Common myeloid progenitor, CD34-positive (primary cell): ENCODE measurements at places on chromosomes 6 and 20.

GRCh38 chr6:41943456-41943855 lies 1.8 kb upstream of the CCND3 start:
- no peak for DNase-seq

GRCh38 chr6:109166673-109167072 lies 71.4 kb downstream of the CEP57L1 start:
- no peak for DNase-seq

DNA sequence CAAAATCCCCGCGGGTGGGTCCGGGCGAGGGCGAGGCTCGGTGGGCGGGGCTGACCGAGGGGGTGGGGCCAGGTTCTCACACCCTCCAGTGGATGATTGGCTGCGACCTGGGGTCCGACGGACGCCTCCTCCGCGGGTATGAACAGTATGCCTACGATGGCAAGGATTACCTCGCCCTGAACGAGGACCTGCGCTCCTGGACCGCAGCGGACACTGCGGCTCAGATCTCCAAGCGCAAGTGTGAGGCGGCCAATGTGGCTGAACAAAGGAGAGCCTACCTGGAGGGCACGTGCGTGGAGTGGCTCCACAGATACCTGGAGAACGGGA lies 809 bp downstream of the HLA-G start:
- peak; percentile 34 for DNase-seq

- no peak for DNase-seq
Measured at GRCh38 chr6:31610968-31611367, 4.1 kb upstream of the AIF1 start.

GRCh38 chr6:133243723-133244305 lies 2.7 kb downstream of the EYA4 start:
- peak; percentile 13 for DNase-seq

GRCh38 chr6:50822078-50822476 lies 3.4 kb downstream of the TFAP2B start:
- no peak for DNase-seq

DNA sequence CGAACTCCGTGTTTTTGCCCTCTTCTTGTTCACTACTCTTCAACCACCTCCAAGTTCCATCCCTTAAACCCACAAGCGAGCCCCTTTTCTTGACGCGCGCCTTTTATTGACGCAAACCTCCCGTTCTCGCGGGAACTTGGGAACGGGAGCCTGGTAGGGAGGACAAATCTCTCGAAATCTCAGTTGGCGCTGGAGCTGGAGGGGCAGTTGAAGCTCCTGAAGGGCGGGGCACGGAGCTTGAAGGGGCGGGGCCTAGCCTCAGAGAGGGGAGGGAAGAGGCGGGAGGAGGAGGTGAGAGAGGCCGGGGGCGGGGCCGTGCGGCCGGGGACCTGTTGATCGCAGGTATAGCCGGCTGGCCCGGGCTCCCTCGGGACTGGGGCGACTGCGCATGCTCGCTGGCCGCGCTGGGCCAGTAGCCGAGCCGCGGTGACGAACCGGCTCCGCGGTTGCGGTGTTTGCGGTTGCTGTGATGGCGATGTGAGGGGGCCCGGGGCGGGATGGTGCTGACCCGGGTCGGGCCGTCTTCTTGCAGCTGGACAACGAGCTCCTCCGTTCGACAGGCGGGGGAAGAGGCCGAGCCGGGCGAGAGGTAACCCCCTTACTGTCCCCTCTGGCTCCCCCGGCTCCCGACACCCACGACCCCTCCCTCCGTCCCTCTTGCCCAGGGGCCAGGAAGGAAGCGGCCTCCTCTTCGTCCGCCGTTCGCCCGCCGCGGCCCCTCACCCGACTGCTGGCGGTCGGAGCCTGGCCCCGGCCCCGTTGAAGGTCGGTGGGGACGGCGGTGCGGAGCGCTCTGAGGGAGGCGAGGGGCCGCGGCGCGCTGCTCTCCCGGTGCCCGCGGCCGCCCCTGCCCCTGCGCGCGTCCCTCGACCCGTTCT lies at the start of gene FAM135A:
TSS of gene FAM135A (plus strand) at position 395 of the 878 bp plus-strand sequence. CDS start 14,835 bp downstream, outside the sequence.
- DNase-seq: peak; percentile 99

DNA sequence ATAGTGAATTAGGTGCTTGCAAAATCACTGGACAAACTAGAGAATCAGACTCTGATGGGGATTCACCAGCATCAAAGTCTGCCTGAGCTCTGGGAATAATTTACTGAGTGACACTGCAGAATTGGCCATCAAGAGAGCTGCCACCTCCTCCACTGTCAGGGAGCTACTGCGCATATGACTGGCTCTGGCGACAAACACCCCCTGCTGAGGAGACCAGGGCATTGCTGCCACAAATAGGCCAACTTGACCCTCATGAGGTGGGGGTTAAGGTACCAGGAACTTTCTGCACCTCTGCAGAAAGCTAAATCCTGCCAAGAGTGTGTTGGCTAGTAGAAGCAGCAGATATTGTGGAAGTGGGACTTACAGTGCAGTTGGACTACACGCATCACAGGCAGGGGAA lies 88.0 kb downstream of the CDS2 start:
- no peak for DNase-seq

- no peak for DNase-seq
Measured at GRCh38 chr6:97014595-97014994, 90.1 kb downstream of the KLHL32 start.

DNA sequence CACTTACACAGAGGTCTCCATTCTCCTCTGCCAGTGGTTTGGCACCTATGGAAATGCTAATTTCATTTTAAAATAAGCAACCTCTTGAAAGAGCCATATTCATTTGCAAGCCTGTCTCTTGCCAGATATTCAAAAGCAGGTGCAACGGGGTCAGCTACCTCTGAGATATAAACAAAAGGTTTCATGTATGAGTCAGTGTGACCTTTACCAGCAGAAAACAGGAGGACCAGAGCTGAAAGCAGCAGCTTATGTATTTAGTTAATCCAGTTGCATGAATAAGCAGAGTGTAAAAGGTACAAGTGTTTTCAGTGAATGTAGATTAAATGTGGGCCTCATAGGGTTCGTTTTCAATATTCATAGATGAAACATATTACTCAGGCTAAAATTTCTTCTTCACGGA lies 56.0 kb downstream of the TENT5A start:
- no peak for DNase-seq

- peak; percentile 46 for DNase-seq
Measured at GRCh38 chr6:35691027-35691824, 2.5 kb upstream of the FKBP5 start.

DNA sequence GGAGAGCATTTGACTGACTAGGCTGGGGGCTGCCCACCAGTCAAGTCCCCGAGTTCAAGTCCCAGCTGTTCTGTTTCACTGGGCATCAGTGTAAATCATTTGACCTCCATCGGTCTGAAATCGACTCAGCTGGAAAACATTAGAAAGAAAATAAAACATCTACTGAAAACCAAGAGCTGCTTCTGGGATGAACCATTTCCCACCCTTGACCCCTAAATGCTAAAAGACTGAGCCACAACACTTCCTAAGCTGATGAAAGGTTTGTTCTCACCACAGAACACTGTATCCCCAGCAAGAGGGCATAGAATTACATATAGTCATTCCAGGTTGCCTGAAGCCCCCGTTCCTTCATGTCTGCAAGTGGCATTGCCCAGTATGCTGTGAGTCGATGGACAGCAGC lies 237.0 kb upstream of the TAB2 start:
- DNase-seq: no peak

DNA sequence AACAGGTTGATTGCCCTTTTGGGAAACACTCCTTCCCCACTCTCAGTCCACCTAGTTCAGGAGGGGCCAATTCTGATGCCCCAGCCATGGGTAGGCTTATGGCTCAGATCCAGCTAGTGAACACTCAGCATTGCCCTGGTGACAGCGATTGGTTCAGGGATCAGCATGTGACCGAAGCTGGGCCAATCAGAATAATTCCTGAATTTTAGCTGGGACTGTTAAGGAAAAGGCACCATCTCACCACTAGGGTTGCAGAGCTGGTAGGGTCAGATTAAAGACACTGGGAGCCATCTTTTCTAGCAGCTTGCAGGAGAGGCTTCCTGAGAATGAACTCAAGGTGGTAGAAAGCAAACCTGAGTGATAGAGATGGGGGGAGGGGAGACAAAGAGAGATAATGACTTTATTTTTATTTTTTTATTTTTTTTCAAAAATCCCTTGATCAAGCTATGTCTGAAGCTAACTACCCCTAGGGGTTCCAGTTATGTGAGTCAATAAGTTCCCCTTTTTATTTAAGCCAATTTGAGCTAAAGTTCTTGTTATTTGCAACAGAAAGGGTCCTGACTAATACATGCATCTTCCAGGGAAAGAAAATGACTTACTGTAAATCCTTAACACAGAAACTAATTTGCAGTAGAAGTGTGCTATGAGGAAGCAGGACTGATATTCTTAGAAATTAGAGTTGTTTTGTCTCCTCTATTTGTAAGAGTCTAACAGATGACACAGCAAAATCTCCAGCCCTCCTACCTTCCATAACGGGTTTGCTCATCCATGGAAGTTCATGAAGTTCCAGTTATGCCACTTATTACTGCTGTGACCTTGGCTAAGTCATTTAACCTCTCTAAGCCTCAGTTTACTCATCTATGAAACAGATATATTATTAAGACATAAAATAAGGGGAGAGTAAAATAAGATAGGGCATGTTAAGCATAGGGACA lies 44.7 kb downstream of the EYA2 start:
- no peak for DNase-seq

DNA sequence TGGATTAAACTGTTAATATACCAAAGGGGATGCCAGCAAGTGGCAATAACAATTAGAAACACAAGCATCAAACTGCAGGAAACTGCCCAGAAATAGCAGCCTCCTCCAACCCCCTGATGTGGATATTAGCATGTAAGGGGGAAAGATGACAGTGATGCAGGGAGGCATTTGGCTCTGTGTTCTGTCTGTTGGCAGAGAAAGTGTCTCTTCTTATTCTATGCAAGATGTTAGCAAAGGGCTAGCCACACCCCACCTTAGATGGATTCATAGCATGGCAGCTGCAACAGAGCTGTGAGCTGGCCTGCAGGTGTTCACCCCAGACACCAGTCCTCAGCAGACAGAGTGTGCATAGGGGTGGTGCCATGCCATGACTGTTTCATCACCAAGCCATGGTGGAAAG lies 38.0 kb downstream of the SCP2D1 start:
- no peak for DNase-seq

GRCh38 chr6:68126089-68126749 lies 508.9 kb upstream of the ADGRB3 start:
- no peak for DNase-seq

- no peak for DNase-seq
Measured at GRCh38 chr6:92777146-92777740, 642.1 kb downstream of the EPHA7 start.

DNA sequence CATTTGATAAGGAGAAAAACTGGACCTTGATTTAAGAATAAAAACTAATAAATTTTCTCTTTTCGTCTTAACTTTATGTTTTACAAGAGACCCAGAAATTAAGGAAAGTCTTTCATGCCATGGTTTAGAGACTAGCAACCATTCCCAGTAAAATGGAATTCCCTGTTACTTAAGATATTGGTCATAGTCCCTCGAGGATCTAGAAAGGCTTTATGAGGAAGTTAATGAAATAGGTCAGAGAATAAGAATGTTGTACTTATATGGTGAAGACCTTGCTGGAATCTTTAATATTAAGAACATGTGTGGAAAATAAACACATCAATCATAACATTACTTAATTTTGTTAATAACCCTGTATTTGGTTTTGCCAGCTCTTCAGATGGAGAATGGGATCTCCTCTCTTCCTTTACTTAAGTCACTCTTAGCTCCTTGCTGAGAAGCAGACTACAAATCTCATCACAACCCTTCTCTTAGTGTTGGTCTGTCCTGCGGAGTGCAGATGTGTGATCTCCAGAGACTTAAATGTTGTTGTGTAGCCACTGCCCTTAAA lies 382.9 kb downstream of the QKI start:
- no peak for DNase-seq

GRCh38 chr6:32932132-32932868 lies 8.5 kb downstream of the HLA-DMB start:
- DNase-seq: no peak

DNA sequence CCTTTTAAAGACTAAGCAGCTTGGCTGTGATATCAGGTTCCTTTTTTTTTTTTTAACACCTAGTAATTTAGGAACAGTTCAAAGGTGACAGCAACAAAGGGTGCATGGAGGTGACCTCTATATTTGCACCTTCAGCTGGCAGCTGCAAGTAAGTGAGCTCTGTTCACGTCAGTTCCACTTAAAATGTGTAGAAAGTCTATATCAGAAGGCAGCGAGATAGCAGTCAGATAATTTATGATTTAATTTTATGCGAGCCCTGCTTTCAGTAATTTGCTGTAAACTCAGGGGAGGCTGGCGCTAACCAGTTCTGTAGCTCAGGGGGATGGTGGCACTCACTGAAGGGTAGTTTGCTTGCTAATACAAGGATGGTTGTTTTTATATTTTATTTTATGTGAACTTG lies 602.8 kb upstream of the MMS22L start:
- no peak for DNase-seq

DNA sequence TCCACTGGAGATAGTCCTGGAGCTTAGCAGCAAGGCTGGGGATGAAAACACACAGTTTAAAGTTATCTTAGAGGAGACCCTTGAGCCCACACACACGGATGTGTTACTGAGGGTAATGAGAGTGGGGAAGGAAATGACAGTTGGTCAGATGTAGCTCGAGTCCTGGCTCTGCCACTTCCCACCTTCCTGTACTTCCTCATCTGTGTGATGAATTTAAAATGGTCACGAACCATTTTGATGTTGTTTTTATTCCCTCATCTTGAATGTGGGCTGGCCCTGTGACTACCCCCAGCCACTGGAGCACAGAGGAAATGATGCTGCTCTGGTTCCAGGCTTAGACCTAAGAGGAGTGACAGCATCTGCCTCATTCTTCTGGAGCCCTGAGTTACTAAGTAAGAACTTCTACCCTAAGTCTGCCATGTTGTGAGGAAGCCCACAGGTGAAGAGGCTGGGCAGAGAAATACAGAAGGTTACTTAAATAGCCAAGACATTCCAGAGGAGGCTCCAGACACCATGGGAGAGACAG lies 141.2 kb downstream of the NRN1 start:
- no peak for DNase-seq

DNA sequence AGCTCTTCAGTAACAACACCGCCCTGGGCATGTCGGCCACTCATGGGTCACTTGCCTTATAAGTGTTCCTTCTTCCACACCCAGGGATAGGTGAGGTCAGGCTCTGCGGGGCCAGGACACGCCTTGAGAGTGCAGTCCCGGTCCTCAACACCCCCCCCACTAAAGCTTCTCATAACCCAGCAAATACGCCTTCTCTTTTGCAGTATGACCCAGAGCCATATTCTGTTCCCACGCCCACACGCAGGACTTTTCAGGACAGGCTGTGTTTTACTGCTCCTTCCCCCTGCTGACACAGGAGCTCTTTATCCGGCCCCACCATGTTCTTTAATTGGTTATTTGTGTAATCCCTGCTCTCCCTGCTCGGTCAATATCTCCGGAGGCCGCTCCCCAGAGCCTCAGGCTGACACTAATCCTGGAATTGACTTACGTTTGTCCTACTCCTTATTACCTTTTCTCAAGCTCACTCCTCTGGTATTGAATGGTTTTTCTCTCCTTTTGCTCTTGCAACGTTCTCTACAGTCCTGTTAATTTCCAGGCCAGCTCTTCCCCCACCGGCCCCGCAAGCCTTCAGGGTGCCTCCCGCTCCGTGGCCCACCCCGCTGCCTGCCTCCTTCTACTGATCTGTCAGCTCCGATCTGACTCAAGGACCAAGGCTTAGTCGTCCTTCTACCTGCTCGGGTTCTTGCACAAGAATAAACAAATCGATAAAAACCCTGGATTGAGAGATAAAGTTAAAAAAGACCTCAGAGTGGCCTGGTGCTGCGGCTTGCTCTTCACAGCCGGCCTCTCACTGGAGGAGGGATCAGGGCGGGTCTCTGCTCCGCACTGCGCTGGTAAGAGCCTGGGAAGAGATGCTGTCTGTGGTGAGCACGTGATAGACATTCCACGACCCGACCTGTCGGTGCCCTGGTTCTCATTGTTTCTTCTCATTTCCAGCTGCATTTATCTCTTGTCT lies 357.5 kb downstream of the ZFAND3 start:
- no peak for DNase-seq

- no peak for DNase-seq
Measured at GRCh38 chr20:36343641-36344040, 37.5 kb downstream of the DLGAP4 start.
